ENCODE measurements at places on chromosomes 1 and 21. TPM values are rescaled to one million over a fixed set of nuclear protein-coding genes. Genes with fewer than 3 reads are reported as not detected.

DNA sequence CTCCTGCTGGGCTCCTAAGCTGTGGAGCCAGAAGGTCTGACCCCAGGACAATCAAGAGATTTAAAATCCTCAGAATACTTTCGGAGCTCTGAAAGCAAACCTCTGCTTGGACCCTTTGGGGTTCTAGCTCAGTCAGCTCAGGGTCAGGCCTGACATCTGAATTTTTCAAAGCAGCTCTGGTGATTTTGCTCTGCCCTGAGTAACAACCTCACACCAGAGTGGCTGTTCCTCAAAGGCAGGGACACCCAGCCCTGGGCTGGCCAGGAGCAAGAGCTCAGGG is 11.9 kb downstream of the SLC1A7 start:
- no peak for DNase-seq

The STIL gene
- 4.9 TPM for total RNA-seq

- DNase-seq = peak; percentile 31
Observed at GRCh38 chr21:33042812-33043211, 17.1 kb downstream of the OLIG2 start.

DNA sequence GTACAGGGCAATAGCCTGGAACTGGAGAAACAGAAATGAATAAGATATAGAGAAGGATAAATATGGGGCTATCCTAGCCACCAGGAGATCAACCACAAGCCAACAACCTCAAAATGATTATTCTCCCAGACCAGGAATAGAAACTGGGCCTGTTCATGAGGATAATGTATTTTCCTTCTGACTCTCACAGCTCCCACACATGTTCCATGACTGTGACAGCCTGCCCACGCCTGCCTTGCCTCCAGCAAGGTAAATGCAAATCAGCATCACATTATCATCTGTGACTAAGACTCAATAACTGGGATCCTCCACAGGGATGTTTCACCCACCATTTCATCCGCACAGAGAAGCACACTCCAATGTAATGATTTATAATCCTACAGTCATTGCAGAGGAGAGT is 3.3 kb downstream of the ENSA start:
- DNase-seq = no peak

The ADAMTS4 gene
- 0.21 TPM for total RNA-seq

The LRRIQ3 gene
- 1.9 TPM for total RNA-seq

- no peak for DNase-seq
Observed at GRCh38 chr1:15053153-15053552, 100.4 kb upstream of the TMEM51 start.

DNA sequence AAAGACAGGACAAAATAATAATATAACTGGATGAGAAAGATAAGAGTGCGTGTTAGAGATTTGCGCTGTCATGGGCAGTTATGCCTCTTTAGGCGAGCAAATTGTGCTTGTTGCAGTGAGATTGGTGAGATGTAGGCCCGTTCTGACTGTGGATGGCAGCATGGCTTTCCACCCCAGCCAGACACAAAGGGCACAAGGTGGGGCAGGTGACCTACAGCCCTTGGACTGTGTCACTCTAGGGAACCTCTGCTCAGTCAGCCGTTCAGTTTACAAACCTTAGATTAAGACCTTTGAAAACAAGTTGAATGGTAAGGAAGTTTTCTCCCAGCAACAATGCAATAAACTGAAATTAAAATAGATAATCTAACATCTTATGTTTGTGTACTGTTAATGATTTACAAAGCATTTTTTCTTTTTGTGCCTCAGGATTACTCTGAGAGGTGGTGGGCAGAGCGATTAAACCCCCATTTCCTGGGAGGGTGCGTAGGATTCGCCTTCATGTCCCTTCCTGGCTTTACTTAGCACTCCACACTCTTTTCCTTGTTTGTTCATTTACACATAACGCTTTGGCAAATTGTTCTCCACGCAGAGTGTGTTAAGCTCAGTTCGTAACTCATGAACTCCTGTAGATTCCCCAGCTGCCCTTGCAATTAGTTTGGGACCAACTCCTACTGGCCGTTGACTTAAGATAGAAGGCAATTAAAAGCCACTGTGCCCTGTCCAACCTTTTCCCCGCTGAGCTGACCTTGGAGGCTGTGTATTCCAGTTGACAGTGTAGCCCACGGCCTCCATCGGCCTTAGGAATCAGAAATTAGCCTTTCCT is 58.1 kb upstream of the IGSF5 start:
- DNase-seq = no peak

The GLRX2 gene
- 17.9 TPM for total RNA-seq

The RHCE gene
- total RNA-seq = 0.08 TPM

The IL19 gene
- total RNA-seq = not detected

The NGF gene
- total RNA-seq = 3.4 TPM

DNA sequence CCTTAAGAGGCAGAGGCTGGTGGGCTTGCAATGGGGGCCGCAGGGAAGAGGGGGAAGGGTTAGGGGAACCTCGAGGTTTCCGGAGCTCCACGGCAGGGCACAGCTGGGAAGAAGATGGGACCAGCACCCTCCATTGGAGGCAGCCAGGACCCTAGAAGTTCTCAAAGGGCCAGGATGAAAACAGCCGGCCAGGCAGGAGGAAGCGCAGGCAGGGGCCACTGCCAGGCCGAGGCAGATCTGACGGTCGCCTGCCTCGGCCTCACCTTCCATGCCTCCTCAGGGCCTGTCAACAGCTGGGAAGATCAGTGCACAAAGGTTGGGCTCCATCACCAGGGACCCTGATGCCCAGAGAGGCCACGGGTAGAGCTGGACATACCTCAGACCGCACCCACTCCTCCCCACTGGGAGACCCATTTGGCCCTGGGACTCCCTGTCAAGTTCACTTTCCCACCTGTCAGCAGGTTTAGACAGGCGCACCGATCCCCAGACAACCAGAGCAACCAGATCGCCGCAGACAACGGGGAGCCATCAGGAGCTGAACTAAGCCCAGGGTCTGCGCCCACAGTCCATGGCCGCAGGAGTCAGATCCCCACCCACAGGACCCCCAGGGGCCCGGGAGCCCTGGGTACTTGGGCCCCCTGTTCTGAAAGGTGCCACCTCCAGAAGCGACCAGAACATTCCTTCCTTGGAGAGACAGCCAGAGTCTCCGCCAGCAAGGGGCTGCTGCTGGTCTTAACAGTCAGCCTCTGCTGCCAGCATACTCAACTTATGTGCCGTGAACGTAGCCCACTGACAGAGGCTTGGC is 2.2 kb downstream of the SLC19A1 start:
- no peak for DNase-seq

GRCh38 chr1:11725616-11726015 is 10.3 kb upstream of the AGTRAP start:
- DNase-seq = no peak

GRCh38 chr21:45093035-45093532 is 18.7 kb downstream of the ADARB1 start:
- DNase-seq = no peak

- DNase-seq = no peak
Observed at GRCh38 chr1:2091611-2092604, 41.7 kb downstream of the PRKCZ start.

DNA sequence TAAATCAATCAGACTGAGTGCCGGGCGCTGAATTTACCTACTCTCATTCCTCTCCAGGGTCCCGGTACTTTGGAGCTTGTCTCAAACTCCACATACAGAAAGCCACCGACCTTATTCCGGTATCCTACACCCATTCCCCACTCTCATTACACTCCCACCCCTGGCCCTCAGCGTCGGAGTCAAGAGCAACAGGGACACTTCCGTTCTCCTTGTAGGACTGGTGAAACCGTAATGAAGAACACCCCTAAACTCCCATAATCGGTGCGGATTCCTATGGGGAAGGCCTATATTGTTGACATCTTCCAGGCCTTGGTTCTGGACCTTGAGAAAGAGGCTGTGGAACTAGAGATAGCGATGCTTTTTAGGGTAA is 798 bp downstream of the ZBED6 start:
- DNase-seq = no peak

The CD84 gene
- not detected for total RNA-seq

- no peak for DNase-seq
Observed at GRCh38 chr1:31373056-31373896, at the start of gene FABP3. Gene FABP3, minus strand, starts transcription at chr1:31373076. Its CDS starts 62 bp downstream, at chr1:31373014.

- DNase-seq = no peak
Observed at GRCh38 chr1:18792747-18793146, 66.7 kb downstream of the TAS1R2 start.

DNA sequence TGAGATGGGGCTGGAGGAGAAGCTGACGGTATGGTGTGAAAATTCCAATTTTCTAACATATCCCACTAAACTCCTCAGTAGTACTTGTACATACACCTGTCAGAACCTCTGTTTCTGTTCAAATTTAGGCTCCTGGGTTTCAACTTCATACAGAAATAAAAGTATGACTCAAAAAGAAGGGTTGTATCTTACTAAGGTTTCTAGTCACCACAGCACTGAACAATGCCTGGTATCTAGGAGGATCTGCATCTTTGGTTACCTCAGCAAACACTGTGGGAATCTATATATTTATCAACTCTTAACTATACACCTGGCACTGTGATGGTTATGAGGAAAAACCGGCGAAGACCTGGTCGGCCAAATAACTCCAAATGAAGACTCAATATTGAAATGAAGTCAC is 13.8 kb downstream of the RBM34 start:
- DNase-seq = no peak

GRCh38 chr1:80194221-80194620 is 1187.7 kb upstream of the ADGRL4 start:
- no peak for DNase-seq

The EVI5 gene
- total RNA-seq = 16.8 TPM

DNA sequence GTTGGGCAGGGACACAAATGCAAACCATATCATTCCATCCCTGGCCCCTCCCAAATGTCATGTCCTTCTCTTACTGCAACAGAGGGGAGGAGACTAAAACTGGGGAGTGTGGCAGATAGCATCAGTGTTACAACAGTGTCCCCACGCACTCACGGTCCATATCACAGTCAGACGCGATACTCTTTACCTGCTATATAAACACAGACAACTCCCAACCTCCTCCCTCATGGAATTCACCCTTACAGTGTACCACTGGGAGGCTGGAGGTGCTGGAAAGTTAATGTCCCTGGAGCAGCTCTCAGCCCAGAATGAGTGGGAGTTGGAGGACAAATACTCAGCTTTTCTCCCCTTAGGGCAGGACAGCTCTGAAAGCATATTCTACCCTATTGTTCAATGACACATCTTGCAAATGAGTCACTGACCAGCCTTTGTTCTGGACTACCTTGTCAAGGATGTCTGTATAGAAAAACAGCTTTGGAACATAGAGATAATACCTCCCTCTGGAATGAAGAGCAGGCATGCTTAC is 445.9 kb downstream of the SETD4 start:
- DNase-seq = peak; percentile 55

- DNase-seq = no peak
Observed at GRCh38 chr1:221451741-221452140, 290.1 kb downstream of the DUSP10 start.

The POU3F1 gene
- total RNA-seq = 0.08 TPM

- no peak for DNase-seq
Observed at GRCh38 chr1:241470361-241470760, 49.2 kb downstream of the FH start.

GRCh38 chr1:25985171-25985570 is 12.7 kb downstream of the PAFAH2 start:
- no peak for DNase-seq

- DNase-seq = peak; percentile 82
Observed at GRCh38 chr1:208201229-208201628, 43.0 kb downstream of the PLXNA2 start.

DNA sequence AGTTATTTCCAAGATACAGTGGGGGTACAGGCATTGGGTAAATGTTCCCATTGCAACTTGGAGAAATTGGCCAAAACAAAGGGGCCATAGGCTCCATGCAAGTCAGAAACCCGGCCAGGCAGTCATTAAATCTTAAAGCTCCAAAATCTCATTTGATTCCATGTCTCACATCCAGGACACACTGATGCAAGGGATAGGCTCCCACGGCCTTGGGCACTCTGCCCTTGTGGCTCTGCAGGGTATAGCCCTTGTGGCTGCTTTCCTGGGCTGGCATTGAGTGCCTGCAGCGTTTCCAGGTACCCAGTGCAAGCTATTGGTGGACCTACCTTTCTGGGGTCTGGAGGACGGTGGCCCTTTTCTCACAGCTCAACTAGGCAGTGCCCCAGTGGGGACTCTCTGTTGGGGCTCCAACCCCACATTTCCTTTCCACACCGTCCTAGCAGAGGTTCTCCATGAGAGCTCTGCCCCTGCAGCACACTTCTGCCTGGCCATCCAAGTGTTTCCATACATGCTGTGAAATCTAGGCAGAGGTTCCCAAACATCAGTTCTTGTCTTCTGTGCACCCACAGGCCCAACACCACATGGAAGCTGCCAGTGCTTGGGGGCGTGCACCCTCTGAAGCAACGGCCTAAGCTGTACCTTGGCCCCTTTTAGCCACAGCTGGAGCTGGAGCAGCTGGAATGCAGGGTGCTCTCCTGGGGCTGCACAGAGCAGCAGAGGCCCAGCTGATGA is 67.2 kb downstream of the HS2ST1 start:
- no peak for DNase-seq

DNA sequence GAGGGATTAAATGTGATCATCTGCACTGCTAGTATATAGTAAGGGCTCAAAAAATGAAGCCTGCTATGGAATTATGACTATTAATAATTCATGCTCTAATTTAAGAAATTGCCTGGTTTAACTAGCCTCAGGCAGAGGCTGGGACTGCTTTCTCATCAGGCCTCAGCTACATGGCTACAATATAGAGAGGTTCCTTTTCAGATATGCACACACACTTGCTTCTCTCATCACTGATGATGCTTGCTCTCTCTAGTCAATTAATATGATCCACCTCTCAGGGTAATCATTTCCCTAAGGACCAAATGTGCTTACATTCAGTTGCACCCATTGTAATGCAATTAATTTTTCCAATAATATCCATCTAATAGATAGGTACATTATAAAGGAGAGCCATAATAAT is 324.9 kb upstream of the ST6GALNAC5 start:
- no peak for DNase-seq

The PPOX gene
- 28.3 TPM for total RNA-seq

DNA sequence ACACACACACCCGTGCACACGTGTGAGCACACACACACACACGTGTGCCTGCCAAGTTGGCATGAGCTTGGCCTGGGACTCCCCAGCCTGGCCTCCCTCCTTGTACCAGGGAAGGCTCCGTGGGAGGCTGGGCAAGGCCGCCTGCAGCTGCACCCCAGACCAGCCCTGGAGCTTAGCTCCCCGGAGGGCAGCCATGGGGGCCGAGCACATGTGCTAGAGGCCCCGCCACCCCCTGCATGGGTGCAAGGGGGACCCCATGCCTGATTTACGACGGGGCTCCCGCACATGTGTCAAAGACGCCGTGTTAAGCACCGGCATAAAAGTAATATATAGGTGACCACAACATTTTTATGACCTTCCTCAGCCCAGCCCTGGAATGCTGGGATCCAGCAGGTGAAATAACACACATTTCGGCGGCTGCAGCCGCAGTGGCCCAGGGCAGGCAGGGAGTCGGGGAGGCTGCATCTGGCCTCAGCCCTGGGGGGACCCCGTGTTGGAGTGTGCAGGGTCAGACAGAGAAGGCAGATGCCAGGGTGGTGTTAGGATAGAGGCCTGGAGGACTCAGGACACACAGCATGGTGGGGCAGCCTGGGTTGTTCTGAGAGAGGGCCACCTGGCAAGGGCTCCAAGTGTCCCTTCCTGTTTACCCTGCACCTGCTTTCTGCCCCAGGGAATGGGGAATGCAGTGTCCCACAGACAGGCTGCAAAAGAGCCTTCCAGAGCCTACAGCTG is 56.3 kb downstream of the WNT9A start:
- DNase-seq = no peak

Data from kidney epithelial cell (primary cell).